ENCODE measurements at places on chromosomes 2 and 18.

DNA sequence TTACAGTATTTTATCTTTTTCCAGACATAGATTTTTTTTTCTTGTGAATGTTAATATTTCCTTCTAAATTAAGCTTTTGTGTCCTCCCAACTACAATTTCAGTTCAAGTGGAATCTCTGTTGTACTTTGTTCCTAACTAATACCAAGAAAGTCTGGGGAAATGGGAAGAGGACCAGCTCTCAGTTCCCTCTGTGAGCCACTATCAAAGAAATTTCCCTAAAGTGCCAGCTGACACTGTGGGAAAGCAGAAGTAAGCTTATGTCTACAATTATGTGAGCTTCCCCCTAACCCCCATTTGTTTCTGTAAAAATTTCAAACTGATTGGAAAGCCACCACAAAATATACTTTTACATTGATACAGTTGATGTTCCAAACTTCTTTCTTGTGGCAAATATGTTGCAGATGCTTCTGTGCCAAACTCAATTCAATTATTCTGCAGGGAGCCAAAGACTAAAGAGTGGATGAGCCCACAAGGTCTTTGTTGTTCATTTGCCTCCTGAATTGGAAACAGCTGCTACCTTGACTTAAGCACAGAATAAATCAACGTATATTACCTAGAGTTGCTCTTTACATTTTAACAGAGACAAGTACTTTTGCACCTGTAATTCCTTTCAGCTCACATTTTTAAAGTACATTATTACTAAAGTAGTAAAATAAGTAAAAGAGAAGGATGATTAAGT is 306.6 kb downstream of the PTH2R start:
- DNase-seq: no peak

DNA sequence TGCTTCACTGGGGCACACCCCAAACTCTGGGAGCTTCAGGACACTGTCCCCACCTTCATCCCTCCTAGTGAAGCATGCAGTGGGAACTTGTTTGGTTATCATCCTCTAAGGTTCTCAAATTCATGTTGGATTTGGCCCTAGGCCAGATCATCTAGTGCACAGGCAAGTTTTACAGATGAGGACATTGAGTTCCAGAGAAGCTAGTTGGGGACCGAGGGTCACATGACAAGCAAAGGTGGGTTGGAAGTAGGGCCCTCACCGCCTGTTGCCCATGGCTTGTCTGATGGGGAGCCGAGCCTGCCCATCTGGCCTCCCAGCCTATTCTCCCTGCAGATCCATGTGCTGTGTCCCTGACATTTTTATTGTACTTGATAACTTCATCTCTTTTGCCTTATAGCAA is 2.8 kb downstream of the PRKCE start:
- no peak for DNase-seq

DNA sequence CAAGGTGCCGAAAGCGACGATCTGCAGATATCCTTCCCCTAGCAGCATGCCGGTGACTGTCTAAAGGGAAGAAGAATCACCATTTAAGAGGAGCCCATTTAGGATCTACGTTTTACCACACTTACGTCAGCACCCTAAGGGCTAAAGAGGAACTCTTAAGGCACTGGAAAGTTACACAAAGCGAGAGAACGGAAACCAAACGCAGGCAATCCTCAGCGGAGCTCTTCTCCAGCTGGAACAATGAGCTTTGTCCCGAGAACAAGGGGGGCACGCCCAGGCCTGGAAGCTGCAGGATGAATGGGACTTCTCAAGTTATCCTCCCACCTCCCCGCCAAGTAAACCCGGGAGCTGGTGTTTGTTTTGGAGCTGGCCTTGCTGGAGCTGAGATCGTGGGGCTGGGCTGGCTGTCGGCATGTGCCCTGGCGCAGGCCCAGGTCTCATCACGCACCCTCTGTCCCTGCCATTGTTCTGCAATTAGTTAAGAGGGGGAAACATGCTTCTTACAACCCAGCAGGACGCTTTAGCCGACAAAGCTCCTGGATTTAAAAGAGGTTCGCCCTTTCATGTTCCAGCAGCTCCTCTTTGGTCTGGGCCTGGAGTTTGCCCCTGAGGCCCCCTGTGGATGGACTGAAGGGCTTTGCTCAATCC is 36.4 kb downstream of the PXDN start:
- DNase-seq: no peak

DNA sequence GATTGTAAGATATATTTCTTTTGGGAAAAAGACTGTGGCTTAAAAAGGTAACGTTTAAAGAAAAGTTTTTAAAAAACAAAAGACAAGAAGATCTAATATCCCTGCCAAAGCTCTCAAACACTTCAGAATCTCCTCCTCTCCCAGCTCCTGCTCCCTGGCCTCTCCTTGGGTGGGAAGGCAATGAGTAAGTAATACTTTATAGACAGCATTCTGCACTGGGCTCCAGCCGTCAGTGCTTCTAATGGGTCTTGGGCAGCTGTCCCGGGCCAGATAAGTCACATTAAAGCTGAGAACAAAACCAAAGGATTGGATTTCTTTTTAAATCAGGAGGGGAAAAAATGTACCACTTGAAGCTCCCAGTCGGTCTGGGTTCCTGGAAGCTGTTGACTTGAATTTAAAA is 133.7 kb downstream of the ALPK2 start:
- no peak for DNase-seq

GRCh38 chr2:36528766-36529392 is 69.1 kb downstream of the FEZ2 start:
- no peak for DNase-seq

DNA sequence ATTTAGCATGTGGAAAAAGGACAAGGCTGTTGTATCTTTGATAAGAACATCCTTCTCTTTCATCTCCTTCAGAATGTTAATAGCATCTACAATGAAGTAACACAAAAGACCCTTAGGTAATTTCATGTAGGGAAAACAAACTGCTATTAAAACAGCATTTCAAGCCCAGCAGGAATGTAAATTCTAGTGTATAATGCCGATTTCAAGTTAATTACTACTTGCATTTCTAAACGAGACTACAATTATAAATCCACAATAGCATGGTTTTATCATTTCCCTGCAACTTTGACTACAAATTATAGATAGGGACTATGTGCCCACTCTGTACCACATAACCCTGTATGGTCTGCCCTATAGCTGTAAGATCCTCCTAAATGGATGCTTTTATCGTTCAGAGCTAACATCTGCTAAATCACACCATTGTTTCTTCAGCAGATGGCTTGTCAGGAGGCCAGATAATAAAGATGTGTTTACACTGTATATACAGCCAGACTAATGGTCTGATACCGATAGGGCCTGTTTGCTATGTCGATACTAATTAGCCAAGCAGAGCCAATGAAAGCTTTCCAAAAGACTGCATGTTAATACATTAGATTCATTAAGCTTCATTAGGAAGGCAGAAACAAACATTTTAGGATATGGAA is 51.9 kb downstream of the LRPPRC start:
- DNase-seq: no peak

- DNase-seq: no peak
Measured at GRCh38 chr2:43897492-43897891, 58.7 kb downstream of the ABCG8 start.

Measured in stimulated activated CD8-positive, alpha-beta memory T cell treated with anti-CD3 and anti-CD28 coated beads, Interleukin-15, amount 100 ng/mL, for 1 hour (primary cell).